ENCODE measurements at places on chromosomes 16 and 17. TPM values are rescaled to one million over a fixed set of nuclear protein-coding genes. Genes with fewer than 3 reads are reported as not detected.
A peak's percentile ranks its signal among the peaks of the same experiment; 100 is the strongest.

DNA sequence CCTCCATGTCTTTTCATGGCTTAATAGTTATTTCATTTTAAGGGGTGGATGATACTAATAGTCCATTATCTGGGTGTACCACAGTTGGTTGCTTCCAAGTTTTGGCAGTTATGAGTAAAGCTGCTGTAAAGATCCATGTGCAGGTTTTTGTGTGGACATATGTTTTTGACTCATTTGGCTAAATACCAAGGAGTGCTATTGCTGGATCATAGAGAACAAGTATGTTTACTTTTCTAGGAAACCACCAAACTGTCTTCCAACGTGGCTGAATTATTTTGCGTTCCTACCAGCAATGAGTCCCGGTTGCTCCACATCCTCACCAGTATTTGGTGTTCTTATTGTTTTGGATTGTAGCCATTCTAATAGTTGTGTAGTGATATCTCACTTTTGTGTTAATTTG, 181.9 kb downstream of the SPECC1 start:
- no peak for DNase-seq

Gene ERN2
- not detected for total RNA-seq

GRCh38 chr16:57798953-57799599, 3.2 kb downstream of the KIFC3 start:
- no peak for DNase-seq

DNA sequence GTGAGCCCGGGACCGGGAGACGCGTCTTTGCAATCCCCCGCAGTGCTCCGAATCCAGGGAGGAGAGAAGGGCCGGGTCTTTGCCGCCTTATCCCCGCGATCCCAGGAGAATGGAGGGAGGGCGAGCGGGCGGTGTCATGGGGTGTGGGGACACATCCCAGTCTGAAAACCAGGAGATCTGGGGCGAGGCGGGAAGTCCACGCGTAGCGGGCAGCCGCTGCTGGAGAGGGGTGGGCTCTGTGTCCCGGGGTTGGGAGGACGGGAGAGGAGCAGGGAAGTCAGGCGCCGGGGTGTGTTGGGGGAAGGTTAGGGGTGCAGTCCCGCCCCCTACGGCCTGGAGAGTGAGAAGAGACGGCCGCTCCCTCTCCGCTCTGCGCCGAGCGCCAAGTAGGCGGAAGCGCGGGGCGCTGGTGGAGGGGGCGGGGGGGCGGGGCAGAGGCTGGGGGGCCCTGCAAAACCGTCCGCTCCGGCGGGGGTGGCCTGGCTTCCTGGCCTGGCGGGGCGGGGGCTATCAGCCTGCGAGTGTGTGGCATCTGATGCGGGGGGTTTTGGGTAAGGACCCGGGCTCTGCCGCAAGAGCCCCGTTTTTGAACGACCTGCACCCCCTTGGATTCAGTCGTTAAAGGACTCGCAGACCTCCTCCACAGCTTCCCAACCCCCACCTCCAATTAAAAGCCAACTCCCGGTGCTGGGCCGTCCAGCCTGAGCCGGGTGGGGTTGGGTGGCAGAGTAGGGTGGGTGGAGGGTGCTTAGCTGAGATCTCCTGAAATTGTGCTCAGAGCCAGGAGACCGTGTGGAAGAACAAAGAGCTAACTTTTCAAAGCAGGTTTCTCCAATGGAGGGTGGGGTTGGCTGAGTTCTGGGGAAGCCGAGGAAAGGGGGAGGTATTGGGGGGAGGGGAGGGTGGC, 654 bp downstream of the LASP1 start:
- DNase-seq = peak; percentile 85

DNA sequence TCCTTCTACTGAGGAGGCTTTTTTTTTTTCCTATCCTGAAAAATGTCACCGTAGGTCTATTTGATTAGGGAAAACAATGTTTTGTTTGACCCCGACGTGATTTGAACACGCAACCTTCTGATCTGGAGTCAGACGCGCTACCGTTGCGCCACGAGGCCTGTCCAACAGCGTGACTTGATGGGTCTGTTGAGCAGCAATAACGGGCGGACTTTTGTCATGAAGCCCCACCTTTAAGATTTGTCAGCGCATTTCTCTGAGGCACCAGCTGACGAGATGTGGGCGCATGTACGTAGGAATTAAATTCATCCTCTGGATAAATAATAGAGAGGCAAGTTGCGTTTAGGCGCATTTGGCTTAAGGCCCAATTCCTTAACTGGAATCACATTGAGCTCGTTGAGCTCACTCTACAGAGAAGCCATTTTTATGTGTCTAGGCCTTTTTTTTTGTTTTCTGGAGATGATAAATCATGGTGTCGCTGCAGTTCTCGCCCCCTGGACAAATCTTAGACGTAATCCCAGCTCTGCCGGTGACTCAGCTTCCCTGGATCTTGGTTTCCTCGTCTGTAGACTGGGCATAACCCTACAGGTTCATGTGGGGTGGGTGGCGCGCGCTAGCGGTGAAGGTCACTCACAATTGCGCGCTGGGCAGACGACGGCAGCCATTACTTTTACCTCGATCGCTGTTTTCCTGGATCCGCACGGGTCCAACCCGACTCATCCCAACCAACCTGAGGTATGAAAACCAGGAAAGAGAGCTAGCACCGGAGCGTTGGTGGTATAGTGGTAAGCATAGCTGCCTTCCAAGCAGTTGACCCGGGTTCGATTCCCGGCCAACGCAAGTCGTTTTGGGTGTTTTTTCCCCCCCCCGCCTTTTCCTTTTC, 10.6 kb upstream of the AURKB start:
- peak; percentile 91 for DNase-seq

DNA sequence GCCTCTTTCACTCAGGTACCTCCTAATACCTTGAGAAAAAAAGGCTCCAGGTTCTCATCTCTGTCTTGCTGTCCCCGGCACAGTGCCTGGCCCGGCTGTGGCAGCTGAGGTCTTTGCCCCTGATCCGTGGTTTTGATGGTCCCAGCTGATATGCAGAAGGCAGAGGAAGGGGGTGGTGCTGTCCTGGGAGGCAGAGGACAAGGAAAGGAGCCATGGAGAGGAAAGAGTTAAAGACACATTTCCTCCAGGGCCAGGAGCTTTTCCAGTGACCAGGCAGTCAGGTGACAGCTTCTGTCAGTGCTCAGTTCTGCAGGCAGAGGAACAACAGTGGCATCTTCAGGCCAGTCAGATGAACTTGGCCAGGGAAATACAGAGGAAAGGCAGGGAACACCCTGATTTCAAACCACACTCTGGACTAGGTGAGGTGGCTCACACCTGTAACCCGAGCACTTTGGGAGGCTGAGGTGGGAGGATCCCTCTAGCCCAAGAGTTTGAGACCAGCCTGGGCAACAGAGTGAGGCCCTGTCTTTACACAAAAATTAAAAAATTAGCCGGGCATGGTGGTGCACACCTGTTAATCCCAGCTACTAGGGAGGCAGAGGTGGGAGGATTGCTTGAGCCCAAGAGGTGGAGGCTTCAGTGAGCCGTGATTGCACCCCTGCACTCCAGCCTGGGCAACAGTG, 3.3 kb upstream of the COG1 start:
- no peak for DNase-seq

- DNase-seq = no peak
Measured at GRCh38 chr17:66552371-66552770, 250.0 kb downstream of the PRKCA start.

DNA sequence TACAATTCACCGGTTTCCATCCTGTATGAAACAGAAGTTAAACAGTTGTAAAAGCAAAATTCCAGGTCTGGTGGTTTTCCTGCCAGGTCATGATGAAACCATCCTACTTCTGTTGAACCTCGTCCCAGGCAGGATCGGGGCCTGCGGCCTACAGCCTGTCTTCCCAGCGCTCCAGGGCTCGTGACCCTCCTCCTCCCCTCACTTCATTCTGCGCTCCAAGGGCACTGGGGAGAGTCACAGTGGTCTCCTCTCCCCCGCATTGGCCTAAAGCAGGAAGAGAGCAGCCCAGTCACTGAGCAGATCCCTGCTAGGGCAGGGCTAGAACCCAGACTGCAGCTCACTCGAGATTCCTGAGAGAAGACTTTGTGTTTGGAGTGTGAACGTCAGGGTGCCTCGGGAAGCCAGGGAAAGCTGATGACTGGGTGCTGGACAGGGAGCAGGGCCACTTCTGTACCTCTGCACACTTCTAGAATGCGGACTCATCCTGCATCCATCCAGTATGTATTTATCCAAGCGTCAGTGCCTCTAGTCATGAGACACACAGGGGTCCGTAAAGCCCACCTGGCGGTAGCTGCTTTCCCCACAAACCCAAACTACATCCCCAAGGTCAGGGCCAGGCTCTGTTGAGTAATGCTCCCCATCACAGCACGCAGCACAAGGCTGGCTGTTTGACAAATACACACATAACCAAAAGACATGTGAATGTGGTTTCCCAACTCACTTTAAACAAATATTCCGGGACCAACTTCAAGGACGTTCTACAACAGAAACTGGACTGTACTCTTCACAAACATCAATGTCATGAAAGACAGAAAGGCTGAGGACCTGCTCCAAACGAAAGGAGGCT, 1.7 kb upstream of the ITGAE start:
- no peak for DNase-seq
